Astrocyte of the hippocampus (primary cell): ENCODE measurements at places on chromosomes 7 and 10.
A peak's percentile ranks its signal among the peaks of the same experiment; 100 is the strongest.

DNA sequence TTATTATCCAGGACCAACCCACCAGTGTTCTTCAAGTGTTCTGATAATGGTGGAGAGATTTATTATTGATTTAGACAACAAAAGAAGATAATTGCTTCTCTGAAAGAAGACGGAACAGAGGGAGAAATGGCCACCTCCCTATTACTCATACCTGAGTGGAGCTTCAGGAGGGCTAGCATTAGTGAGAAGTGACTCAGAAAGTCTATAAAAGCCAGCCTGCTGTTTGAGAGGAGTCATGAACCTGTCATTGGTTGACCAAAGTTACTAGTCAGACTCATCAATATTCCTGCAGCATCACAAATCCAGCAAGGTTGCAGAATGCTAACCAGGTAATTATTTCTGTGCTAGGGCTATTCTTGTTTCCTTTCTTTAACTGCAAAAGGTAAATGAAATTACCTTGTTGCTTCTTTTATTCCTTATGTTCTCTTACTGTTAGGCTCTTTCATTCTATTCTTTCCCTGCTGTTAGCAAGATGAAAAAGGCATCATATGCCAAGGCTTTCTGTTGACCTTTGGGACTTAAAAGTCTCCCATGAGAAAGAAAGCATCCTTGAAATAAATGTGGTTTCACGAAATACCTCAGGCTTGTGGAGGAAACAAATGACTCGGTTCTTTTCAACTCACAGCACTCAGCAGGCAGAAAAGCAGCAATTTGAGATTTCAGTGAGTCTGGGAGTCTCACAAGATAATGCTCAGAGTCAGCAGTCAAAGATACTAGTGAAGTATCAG, 256.4 kb upstream of the PHYHIPL start:
- peak; percentile 92 for DNase-seq

- DNase-seq: no peak
Measured at GRCh38 chr7:19016140-19016539, 101.3 kb downstream of the TWIST1 start.

DNA sequence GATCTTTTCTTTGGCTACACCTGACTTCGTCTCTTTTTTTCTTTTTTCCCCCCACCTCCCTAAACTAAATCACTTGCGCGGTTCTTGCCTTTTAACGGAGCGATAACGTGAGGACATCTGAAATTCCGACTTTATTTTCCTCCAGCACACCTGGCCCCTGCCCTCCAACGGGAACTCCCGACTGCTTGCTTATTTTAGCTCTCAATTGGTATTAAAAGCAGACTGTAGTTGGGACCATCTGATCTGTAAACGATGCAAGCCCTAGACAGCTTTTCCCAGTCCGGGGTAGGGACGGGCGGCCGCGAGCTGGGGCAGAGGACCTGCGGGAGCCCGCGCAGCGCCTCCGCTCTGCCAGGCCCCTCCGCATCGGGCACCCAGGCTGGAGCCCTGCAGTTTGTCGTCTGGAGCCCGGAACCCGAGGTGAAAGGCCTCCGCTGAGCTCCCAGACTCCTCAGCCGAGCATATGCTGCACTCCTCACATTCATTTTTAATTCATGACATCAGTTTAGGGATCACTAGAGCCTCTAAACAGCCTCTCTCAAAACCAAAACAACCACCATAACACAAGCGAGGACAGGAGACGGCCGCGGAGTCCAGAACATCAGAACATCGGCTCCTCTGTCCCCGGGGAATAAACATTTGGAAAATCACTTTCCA, 10.0 kb upstream of the EMX2 start:
- peak; percentile 48 for DNase-seq

DNA sequence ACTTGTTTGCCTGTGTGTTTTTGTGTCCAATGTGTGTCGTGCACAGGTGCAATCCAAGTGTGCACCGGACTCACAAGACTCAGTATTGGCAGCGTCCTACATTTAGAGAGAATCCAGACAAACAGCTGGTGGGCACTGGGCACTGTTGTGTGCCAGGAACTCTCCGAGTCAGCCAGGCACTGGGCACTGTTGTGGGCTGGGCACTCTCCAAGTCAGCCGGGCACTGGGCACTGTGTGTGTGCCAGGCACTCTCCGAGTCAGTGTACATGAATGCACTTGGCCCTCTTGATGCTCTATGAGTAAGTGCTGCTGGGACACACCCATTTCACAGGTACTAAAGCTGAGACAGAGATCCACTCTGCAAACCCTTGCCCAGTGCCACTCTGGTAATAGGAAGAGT, 303.5 kb downstream of the PTPRN2 start:
- no peak for DNase-seq

- DNase-seq: no peak
Measured at GRCh38 chr7:312424-312823, 22.5 kb downstream of the FOXL3 start.

DNA sequence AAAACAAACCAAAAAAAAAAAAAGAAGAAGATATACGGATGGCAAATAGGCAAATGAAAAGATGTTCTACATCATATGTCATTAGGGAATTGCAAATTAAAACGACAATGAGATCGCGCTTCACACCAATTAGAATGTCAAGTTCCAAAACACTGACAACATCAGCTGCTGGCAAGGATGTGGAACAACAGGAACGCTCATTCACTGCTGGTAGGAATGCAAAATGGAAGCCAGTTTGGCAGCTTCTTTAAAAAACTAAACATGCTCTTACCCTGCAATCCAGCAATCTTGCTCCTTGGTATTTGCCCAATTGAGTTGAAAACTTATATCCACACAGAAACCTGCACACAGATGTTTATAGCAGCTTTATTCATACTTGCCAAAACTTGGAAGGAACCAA, 34.8 kb downstream of the CALML5 start:
- no peak for DNase-seq

DNA sequence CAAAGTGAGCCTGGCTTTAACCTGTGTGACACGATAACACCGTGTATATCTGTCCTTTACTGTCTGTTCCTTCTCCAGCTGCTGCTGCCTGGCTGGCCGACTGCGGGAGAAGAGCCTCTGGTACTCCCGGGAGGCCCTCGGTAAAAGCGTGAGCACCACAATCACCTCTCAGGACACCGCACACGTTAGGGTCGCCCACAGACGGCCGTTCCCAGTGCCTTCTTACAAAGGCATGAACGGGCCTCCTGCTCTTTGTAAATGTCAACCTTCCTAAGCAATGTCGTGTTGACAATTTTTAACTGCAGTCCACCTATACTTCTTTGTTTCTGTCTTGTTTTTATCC, 177.6 kb downstream of the DIP2C start:
- no peak for DNase-seq

DNA sequence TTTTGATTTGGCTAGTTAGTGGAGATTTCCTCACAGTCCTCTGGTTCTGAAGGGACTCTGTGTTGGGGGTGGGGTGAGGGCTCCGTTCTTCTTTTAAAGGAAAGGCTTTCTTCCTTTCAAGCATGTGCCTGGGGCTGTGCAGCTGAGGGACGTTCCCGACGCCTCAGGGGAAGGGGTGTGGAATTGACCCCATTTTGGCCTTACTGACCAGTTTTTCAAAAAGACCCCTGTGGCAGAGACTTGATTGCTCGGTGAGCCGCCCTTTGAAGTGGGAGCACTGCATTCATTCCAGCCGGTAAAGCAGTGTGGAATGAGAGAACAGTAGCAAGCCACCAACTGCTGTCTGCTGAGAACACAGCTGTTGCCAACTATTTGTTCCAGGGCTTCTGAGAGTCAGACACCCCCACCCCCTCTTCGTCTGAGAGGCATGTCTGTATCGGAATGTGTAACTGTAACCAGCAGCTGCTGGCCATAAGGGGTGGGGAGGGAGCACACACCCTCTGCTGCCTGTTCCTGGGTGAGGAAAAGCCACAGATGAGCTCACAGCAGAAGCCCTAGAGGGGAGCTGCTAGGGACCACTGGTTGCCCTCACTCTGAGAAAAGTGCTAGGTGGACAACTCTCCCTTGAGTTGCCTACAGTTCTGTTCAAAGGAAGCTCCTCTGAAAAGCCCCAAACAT, 33.2 kb downstream of the WBP1L start:
- DNase-seq: peak; percentile 99

- DNase-seq: peak; percentile 57
Measured at GRCh38 chr10:114682532-114682931, 24.5 kb upstream of the ABLIM1 start.

- DNase-seq: peak; percentile 69
Measured at GRCh38 chr10:63720072-63720537, 198.9 kb downstream of the REEP3 start.

DNA sequence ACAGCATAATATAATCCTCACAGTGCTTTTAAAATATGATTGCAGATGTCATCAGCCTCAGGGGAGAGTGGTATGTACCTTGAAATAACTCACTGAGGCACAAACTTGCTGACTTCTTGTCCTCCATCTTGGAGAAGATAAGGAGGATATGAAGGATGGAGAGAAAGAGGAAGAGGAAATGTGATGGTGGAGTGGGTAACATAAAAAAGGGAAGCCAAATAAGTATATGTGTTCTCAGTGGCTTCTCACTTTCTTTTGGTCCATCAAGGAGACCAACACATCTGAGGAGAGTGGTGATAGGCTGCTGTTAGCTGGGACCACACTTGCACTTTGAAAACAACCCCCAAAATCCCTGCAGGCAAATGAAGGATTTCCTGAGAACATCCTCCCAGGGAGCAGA, 21.6 kb upstream of the ZNF37A start:
- no peak for DNase-seq

DNA sequence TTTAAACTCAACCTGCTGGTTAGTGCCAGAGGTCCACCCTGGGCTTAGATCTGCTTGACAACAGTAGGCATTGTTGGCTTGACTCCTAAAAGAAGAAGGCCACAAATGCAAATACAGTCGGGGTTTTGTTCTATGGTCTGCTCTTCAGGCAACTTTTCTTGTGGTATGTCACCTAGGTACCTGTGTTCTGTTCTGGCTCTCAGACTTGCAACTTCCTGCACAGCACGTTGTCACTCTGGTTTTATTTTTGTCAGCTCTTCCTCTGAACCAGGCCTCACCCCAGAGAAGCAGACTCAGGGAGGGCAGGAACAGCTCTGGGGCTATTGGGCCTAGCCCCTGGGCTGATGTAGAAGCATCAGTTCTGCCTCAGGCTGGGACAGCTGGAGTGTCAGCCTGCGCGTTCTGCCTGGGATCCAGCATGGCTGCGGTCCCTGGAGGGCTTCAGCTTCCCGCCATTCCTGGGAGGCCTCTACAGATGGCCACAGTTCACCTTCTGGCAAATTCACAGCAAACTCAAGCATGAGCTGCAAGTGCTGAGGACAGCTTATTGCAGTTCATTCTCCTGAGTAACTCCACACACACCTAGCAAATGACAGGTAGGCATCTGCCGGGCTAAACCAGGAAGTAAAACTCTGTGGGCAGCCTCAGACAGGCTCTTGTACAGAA, 11.0 kb upstream of the PDCD4 start:
- DNase-seq: no peak

DNA sequence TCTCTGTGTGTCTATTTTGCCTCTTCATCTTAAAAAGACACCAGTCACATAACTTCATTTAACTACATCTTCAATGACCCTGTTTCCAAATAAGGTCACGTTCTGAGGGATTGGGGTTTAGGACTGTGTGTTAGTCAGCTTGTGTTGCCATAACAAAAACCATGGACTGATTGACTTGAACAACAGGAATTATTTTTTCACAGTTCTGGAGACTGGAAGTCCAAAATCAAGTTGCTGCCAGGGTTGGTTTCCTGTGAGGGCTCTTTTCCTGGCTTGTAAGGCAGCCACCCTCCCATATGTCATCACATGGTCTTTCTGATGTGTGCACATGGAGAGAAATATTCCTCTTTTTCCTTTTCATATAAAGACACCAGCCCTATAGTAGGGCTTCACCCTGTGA, 55.3 kb downstream of the REEP3 start:
- DNase-seq: no peak

GRCh38 chr7:139541600-139542307, 18.3 kb downstream of the CLEC2L start:
- peak; percentile 28 for DNase-seq

GRCh38 chr7:85596827-85597226, 410.0 kb upstream of the SEMA3D start:
- no peak for DNase-seq
